Right ventricle myocardium superior (tissue), 1 donor: ENCODE measurements at places on chromosomes 4 and X. TPM values are rescaled to one million over a fixed set of nuclear protein-coding genes. Genes with fewer than 3 reads are reported as not detected.

NAT8L gene
- total RNA-seq, result 1.00 TPM

- no peak for DNase-seq
Measured at GRCh38 chr4:2217726-2218125, 24.2 kb downstream of the HAUS3 start.

DNA sequence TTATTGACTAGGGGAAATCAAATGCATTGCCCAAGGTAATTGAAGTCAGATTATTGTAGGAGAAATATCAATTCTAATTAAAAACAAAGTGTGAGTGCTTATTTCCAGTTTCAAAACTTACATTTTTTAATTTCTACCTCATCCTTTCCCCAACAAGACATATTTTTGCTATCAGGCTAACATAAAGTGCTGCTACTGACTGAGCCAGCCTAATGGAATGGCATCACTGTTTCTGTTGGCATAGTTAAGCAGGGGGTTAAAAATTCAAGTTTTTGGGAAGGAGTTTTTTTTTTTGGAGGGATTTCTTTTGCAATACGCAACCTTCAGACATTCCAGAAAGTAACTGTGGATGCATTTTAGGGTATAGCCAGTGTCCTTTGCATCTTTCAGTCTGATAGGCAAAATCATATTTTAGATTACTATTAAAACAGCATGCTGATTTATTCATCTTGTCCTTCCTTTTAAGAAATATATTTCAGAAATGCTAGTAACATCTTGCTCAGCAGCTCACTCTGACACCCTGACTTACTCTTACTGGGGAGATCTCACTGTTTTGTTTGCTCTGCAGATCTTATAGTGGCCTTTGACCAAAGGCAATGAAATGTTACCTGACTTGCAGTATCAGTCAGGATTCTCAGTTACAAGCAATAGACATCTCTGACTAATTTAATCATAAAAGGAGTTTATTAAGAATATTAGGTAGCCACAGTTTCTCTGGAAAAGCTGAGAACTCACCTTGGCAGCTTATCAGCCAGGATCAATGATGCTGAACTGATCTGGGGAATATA is 24.4 kb downstream of the GAB1 start:
- DNase-seq, result no peak

VSIG4 gene
- total RNA-seq, result 56.6 TPM

GRCh38 chrX:41761702-41762101 is 37.7 kb downstream of the GPR82 start:
- DNase-seq, result no peak

ASB9 gene
- total RNA-seq, result 0.70 TPM

DNA sequence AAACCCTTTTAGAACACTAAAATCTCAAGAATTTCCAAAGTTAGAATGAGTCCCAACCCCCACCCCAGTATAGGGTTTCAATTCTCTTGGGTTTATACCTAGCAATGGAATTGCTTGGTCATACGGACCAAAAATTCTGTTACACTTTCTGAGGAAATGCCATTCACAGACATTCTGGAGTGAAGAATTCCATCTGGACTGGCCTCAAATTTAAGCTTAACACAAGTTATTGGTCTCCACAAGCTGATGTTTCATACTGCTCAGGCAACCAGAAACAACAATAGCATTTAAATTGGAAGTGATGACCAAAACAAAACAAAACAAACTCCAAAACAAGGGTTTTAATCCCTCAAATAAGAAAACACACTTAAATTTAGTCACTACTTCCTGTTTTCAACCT is 51.1 kb downstream of the GPC4 start:
- no peak for DNase-seq

SLC9B1 gene
- total RNA-seq, result 0.65 TPM

STK32B gene
- 1.0 TPM for total RNA-seq

DNA sequence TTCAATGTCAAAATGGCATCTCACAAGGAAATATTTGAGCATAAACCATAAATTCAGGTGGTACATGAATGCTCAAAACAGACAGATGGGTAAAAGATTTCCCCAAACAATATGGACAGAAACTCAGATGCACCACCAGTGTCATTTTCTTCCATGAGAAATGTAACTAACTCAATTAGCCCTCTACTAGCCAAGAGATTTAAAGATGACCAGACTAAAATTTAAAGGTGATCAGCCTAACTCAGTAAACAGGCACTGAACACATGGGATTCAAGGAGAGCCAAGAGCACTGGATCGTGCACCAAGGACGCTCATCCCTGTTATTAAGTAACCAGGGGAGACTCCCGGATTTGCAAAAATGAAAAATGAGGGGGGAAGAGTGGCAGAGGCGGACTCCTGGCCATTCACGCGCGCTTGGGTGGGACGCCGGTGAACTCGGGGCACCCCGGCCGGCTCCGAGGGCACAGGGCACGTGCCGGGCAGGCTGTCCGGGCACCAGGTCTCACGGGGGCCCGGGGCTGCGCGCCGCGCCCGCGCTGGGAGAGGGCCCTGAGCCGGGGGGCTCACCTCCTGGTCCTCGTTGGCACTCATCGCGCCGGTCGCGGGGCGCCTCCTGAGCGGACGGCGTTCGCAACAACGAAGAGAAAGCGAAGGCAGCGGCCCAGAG is 490 bp downstream of the RWDD4 start:
- DNase-seq, result peak; percentile 48

- DNase-seq, result no peak
Measured at GRCh38 chr4:169047956-169048355, 37.9 kb upstream of the CBR4 start.

ZNF711 gene
- total RNA-seq, result 0.40 TPM

DNA sequence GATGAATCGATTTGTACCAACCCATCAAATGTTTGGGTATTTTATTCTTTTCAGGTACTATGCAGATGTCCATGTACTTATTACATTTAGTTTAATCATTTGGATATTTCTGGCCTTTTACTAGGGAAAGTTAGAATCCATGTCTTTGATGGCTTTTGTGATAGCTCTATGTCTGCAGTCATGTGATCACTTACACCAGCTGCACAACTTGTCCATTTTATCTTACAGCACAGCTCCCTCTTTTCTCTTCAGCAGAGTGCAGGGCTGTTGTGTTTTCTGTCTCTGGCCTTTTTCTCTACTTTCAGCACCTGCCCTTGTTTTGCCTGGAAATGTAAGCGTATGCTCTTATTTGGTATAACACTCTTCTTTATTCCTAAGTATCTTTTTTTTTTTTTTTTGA is 30.6 kb downstream of the WWC2 start:
- DNase-seq, result no peak

GRCh38 chrX:10931976-10932375 is 179.2 kb upstream of the HCCS start:
- no peak for DNase-seq

RGN gene
- total RNA-seq, result 17.7 TPM

SHISA3 gene
- total RNA-seq, result 6.7 TPM

LONRF3 gene
- 2.9 TPM for total RNA-seq

RAB33B gene
- 5.5 TPM for total RNA-seq

DNA sequence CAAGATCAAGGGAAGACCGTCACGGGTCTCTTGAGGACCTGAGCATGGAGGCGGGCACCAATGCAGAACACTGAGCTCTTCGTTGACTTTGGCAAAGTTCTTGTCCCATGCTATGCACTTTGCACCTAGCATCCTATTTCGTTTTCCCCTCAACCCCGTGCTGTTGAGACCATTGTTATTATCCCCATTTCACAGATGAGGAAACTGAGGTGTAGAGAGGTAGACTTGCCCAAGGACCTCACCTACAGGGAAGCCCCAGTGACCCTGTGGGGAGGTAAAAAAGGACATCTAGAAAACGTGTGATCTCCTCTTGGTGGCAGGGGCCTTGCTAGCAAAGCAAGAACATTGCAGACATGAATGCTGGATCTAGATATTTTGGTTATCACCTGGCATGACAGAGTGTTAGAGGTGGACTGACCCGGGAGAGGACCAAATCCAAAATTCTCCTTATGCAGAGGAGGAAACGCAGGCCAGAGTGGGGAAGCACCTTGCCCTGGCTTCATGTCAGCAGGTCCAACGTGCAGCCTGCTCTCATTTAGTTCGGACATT is 48.5 kb downstream of the SEPSECS start:
- DNase-seq, result no peak

MAB21L2 gene
- total RNA-seq, result 0.11 TPM

GRCh38 chr4:1603413-1604135 is 80.5 kb downstream of the FAM53A start:
- DNase-seq, result peak; percentile 29

DNA sequence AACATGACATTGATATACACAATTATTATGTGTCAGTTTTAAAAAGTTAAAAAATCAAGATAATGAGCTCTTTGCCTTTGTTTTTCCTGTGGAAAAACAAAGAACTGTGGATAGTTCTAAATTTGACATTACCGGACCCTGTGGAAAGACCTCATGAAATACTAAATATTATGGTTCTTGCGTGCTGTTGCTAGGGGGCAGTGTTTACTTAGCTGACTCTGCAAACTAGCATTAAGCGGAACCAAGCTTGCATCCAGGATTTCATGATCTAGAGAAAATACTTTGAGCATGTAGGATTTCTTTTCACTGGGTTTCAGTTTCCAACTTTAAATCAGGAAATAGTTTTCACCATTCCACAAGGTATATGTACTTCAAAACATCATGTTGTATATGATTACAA is 33.6 kb downstream of the CLCN4 start:
- DNase-seq, result no peak

DNA sequence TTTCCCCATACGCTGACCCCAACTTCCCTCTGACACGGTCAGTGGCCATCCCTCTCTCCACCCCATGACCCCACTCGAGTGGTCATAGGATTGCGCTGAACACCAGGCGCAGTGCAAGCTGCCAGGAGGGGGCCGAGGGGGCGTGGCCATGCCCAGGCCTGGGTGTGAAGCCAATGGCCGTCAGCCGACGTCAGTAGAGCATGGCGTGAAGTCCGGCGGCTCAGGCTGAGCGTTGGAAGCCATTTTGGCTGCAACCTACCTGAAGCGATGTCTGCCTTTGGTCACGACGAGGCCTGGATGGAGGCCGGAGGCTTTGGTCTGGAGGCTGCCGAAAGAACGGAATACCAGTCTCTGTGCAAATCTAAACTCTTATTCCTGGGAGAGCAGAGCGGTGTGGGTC is at the start of gene RAB41:
TSS of gene RAB41 (plus strand) at position 222 of the 400 bp plus-strand sequence. CDS start at position 268, 46 bp downstream.
- no peak for DNase-seq

GRCh38 chrX:41561045-41561444 is 113.9 kb downstream of the NYX start:
- DNase-seq, result no peak

GRCh38 chr4:141569141-141569540 is 67.2 kb upstream of the IL15 start:
- DNase-seq, result no peak

- DNase-seq, result no peak
Measured at GRCh38 chr4:187547316-187547715, 448.3 kb upstream of the ZFP42 start.

DNA sequence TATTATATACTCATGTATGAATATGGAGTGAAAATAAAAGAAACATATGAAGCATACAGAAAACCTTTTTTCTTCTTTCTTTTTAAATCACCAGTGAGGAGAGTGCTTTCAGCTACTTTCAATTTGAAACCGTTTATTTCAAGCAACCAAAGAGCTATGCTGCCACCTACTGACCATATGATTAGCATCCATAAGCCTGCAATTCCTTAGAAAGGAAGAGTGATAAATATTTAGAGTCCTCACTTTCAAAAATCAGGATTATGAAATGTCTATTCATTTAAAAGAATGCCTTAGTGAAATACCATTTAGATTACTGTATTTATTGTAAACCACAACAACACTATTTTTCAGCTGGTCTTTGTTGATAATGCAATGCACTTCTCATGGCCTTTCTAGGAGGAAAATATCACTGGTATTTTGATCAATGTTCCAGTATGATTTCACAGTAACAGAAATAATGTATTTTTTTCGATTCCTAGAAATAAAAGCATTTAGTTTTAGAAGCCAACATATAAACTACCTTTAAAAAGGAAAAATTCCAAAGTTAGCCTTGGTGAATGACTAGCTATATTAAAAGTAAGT is 667.6 kb downstream of the PCDH18 start:
- DNase-seq, result no peak

DNA sequence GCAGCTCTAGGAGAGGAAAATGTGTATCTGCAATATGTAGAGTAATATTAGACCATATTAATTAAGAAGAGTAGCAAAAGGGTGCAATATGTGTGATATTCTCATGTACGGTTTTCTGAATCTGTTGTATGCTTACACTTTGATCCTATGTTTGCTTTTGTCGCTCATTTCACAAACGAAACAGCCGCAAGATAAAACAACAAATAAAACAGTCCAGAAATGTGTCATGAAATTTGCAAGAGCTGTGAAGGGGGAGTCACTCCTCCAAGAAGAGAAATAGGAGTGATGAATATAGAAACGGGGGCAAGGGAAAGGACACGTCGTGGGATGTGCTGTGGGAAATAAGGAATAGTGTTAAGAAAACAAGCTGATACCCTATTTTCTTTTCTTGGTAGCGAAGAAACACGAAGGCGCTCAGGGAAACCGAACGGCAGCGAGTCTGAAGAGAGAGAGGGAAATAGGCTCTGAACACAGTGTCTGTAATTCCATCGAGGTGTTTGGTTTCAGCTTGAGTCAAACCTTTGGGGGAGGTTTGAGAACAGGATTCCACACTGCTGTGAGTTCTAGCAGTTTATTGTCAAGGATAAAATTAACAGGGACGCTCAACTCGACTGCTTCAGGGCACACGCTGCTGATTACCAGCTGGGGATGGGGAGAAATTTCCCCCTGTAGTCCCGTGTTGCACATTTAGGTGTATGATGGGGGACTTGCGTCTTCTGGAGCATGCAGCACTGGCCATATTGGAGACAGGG is 595.6 kb upstream of the TENM3 start:
- DNase-seq, result no peak

MAGEB17 gene
- total RNA-seq, result not detected

DNA sequence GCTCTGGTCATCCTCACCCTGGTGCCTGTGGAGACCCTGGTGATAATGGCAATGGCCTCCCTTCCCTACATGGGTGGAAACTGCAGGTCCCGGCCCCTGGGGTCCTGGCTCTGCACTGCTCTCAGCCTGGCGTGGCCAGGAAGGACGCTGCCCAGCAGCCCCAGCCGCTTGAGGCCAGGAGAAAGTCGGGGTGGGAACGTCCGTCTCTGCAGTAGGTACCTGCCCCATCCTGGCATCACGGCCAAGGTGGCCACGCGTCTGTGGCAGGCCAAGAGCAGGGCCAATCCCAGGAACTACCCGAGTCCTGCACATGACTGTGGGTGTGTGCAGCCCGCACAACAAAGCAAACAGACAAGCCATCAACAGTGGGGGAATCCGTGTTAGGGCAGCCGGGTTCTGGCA is 33.8 kb downstream of the FGFRL1 start:
- peak; percentile 34 for DNase-seq

- no peak for DNase-seq
Measured at GRCh38 chr4:185255868-185256267, 46.5 kb downstream of the SNX25 start.

- DNase-seq, result no peak
Measured at GRCh38 chr4:38133711-38134480, 173.7 kb downstream of the PTTG2 start.
